DMS153 (cell line): ENCODE measurements at places on chromosomes 2 and 18.

- DNase-seq: no peak
Measured at GRCh38 chr18:27632706-27633105, 447.6 kb upstream of the CHST9 start.

DNA sequence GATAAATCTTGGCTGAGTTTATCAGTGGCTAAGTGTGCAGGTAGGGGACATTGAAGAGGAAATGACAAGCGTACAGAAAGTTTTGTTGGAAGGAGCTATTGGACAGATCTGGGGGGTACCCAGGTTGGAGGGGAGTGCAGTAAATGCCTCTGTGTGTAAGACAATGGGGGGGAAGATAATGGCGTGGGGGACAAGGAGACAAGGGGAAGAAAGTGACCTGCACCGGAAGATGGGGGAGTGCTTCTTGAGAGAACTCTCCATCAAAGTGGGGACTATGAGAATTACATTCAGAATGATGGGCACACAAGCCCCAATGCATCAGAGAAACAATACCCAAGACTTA, 190.0 kb downstream of the ALPK2 start:
- no peak for DNase-seq

- DNase-seq: no peak
Measured at GRCh38 chr2:214881647-214882202, 72.2 kb upstream of the BARD1 start.

- peak; percentile 71 for DNase-seq
Measured at GRCh38 chr2:240434728-240435456, 571 bp upstream of the GPC1 start.

- no peak for DNase-seq
Measured at GRCh38 chr18:59090966-59091603, 48.6 kb upstream of the SEC11C start.

DNA sequence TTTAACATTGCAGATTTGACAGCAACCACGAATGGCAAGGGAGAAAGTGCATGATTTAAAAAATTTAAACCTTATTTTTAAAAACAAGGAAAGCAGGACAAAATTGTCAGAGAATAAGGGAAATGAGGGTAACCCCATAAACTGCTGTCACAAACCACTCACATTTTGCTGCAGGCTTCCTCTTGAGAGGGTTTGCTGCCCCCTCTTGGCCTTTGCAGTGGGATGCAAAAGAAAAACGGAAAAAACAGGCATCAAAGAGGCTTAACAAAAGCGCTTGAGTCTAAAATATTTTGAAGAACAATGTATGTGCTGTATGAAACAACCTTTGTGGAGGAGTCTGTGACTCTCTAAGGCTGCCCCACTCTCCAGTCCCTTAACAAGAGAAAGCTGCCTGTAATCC, 91.6 kb downstream of the TMX3 start:
- DNase-seq: peak; percentile 42
